ENCODE measurements at places on chromosomes 1 and 21.

DNA sequence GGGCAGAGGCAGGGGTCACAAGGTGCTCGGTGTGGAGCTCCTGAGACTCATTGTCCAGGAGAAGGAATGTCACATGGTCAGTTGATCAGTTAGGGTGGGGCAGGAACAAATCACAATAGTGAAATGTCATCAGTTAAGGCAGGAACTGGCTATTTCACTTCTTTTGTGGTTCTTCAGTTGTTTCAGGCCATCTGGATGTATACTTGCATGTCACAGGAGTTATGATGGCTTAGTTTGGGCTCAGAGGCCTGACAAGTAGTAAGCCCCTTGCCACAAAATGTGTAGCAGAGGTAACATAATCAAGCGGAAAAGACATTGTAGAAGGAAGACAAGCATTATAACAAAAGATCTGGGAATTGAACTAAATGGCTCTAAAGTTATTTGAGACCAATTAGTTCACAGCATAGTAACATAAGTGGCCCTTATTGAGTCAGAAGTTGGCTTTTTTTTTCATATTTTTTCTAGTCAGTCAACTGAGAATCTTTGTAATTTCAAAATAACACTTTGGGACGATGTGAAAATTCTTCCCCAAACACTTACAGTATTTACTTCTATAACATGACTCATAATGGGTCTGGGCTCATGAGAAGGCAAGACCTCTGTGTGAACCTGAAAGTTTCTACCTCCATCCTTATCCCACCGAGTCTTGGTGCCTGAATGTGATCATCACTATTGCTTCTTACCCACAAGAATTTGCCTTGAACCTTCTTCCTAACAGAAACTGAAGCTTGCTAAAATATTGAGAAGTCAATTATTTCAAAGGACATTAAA is 137.0 kb upstream of the DPT start:
- DNase-seq = no peak

DNA sequence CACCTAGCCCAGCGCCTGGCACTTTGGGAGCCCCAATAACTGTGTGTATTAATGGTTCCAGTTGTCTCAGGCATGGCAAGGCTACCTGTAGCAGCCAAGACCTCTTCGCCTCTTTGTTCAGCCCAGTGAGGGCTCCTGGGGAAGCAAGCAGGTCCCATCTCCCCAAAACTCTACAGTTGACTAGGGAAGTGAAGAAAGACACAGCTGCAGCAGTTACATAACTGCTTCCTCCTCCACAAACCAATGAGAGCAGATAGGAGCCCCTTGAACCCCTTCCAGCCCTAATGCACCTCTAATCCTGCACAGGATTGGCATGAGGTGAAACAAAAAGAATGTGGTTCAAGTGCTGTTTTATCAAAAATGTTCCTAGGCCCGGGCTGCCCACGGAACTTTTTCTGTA is 100.5 kb downstream of the SYF2 start:
- DNase-seq = no peak

DNA sequence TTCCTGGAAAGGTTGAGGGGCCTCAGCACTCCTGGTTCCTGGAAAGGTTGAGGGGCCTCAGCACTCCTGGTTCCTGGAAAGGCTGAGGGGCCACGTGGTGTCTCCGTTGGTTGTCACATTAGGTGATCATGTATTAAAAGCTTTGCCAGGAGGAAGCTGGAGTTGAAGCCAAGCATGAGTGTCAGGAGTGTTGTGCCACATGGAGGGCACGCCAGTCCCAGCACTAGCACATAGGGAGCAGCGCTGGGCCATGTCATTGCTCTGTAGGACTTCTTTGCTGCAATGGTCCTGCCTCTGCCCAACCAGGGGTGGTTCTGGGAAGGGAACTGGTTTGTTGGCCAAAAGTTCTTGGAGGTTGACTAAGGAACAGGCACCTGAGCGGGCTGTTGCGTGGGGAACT is 13.3 kb downstream of the ATP5PO start:
- no peak for DNase-seq

- no peak for DNase-seq
Observed at GRCh38 chr1:40432644-40433390, 17.5 kb upstream of the ZFP69B start.

DNA sequence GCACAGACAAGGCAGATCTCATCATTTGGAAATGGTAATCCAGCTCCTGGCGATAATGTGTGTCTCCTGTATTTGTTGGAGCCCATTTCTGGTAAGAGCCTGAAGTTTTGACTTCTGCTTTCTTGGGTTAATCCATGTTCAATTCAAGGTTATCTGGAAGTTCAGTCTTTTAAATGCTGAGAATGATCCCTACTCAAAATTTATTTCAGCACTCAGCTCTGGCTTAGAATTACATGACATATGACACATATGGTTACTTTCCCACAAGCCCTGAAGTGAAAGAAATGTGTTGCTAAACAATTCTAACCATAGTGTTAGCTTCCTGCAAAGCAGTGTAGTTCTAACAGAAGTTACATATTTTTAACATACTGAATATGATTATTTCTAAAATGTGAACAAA is 2.7 kb downstream of the PTGFR start:
- no peak for DNase-seq

GRCh38 chr1:93672477-93673162 is 9.0 kb downstream of the BCAR3 start:
- no peak for DNase-seq
